ENCODE measurements at places on chromosomes 5 and 9.

DNA sequence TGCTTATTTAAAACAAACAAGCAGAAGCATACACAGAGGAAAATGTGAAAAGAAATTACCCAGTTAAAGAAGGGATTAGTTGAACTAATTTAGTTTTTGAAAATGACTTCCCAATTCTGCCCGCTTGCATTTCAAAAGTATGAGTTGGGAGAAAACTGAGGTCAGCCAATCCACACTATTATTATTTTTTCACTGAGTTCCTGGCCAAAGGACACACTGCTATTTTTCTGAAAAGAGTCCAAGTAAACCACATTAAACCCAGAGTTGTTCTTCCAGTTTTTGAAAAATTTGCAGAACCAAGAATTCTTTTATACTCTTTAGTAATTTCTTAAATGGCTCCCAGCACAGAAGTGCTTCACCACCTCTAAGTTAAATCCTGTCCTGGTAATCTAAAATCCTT is 7.5 kb downstream of the SMU1 start:
- DNase-seq, result no peak

- DNase-seq, result no peak
Observed at GRCh38 chr5:118628660-118629354, 359.5 kb downstream of the DTWD2 start.

- DNase-seq, result no peak
Observed at GRCh38 chr5:6768590-6769230, 55.5 kb downstream of the TENT4A start.

- no peak for DNase-seq
Observed at GRCh38 chr9:133142684-133143622, 20.8 kb downstream of the GBGT1 start.

All from nephron progenitor cell (in vitro differentiated cells).